GM23248 (cell line): ENCODE measurements at places on chromosomes 4 and X. TPM values are rescaled to one million over a fixed set of nuclear protein-coding genes. Genes with fewer than 3 reads are reported as not detected.

GRCh38 chr4:182697094-182697493 is 220.1 kb downstream of the DCTD start:
- H3K4me1 ChIP-seq, result no peaks in the 10 kb centered on the region
- H3K4me3 ChIP-seq, result no peak overlapping the region
- no peak for DNase-seq
- H3K27ac ChIP-seq, result no peak overlapping the region

Gene CCKAR
- total RNA-seq, result not detected in 2 replicates

GRCh38 chr4:48998440-48998839 is 12.4 kb downstream of the CWH43 start:
- no peak overlapping the region for H3K27ac ChIP-seq
- H3K4me1 ChIP-seq, result no peaks in the 10 kb centered on the region
- DNase-seq, result no peak
- H3K4me3 ChIP-seq, result no peak overlapping the region

Gene PNMA3
- not detected in 2 replicates for total RNA-seq

Gene IL2
- not detected in 2 replicates for total RNA-seq

DNA sequence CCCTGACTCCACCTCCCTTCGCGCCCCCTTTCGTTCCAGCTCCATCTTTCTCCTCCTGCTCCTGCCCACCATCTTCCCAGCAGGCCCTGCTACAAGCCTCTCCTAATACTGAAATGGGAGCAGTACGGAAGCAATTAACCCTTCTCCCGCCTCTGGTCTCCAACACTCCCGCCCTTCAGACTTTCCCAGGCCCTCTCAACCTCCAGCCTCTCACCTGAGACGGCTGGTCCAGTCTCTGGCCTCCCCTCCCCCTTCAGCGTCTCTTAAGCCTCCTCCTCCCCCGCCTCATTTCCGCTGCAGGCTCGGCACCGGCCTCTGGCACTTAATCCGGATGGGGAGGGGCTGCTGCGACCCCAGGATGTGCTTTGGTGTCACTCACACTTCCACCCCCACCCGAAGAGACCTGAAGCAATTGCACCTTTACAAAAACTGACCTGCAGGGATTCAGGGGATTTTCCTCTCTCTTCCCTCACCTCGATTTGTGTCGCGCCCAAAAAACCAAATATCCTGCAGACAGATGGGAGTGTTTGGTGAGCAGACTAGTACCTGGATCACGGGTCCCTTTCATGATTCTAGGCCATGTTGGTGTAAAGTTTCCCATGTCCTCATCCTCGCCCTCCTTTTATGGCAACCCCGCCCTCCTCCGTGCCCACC is 657 bp downstream of the TCEAL8 start:
- peak overlapping the region; percentile 89 for H3K27ac ChIP-seq
- H3K27me3 ChIP-seq, result no peaks in the 10 kb centered on the region
- H3K36me3 ChIP-seq, result 0 out of 2 replicates have a peak, but pooled peaks cover 3% of the 10 kb centered on the region

DNA sequence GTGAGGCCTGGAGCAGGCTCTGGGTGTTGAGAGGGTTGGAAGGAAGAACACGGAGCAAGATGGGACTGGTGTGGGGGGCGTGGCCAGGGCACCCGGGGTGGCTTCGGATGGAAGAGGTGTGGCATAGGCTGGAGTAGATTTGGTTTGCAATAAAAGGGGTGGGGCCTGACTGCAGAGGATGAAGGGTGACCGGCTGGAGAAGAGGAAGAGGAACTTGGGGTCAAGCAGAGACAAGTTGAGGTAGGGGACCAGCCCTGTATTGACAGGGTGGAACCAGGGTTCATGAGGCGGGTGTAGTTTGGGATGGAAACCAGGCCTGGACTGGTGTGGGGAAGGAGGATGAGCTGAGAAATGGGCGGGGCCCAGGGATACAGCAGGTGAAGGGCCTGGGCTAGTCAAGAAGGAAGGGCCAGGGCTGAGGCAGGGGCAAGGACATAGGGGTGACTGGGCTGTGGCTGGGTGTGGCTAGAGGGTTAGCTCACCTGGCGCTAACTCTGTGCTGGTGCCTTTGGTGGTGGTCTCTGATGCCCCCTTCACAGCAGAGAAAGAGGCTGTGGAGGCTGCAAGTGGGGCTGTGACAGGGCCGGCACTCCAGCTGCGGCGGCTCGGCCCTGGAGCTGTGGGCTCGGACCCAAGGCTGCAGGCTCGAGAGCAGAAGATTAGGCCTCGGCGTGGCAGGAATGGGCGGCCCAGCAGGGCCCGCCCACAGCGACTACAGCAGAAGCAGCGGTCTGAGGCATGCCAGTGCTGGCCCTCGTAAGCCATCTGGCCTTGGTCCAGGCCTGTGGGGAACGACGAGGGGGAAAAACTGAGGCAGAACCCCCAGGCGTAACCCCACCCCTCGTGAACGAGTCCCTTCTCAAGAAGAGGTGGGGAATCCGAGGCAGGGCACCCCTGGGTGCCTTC is 5.0 kb downstream of the PLP2 start:
- H3K27ac ChIP-seq, result no peak overlapping the region
- H3K36me3 ChIP-seq, result no peaks in the 10 kb centered on the region
- H3K4me3 ChIP-seq, result no peak overlapping the region
- H3K27me3 ChIP-seq, result no peaks in the 10 kb centered on the region

Gene CFAP299
- 1.1 TPM in 1 of 2 replicates, not detected in the other for total RNA-seq

Gene GSPT2
- 5.2 and 7.8 TPM in 2 replicates for total RNA-seq

GRCh38 chr4:171629182-171629581 is 184.0 kb upstream of the GALNTL6 start:
- no peaks in the 10 kb centered on the region for H3K4me1 ChIP-seq
- no peak for DNase-seq
- H3K36me3 ChIP-seq, result no peaks in the 10 kb centered on the region
- H3K27ac ChIP-seq, result no peak overlapping the region
- no peaks in the 10 kb centered on the region for H3K27me3 ChIP-seq
- no peak overlapping the region for H3K4me3 ChIP-seq

- H3K4me3 ChIP-seq, result no peak overlapping the region
- no peaks in the 10 kb centered on the region; the same call in 1 of the 2 replicates for H3K27me3 ChIP-seq
- H3K36me3 ChIP-seq, result no peaks in the 10 kb centered on the region
- no peaks in the 10 kb centered on the region for H3K4me1 ChIP-seq
- DNase-seq, result no peak
- no peak overlapping the region for H3K27ac ChIP-seq
These were observed 296.2 kb upstream of the FAT1 start for GRCh38 chr4:187019896-187020295.

DNA sequence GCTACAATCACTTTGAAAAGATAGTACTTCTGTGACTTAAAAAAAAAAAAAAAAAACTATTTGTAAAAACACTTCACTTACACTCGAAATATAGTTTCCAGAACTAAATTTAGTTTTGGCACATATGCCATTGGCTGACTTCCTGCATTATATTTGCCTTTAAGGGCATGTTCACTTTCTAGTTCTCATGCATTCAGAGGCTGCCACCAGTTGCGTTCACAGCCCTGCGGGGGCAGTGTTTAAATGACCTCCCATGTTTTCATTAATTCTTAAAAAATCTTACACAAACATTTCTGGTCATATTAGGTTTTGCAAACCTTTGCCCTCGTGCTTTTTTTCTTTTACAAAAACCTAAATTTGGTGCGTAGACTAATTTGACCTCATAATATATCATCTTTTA is 12.4 kb upstream of the ARHGAP6 start:
- no peaks in the 10 kb centered on the region for H3K36me3 ChIP-seq
- no peak overlapping the region for H3K27ac ChIP-seq
- no peak overlapping the region for H3K4me3 ChIP-seq
- H3K4me1 ChIP-seq, result no peaks in the 10 kb centered on the region
- DNase-seq, result peak; percentile 4

- no peaks in the 10 kb centered on the region for H3K4me1 ChIP-seq
- no peak overlapping the region for H3K27ac ChIP-seq
- H3K36me3 ChIP-seq, result peaks cover 5% of the 10 kb centered on the region; the same call in 1 of the 2 replicates
- no peak for DNase-seq
- H3K27me3 ChIP-seq, result no peaks in the 10 kb centered on the region
These were observed 24.4 kb downstream of the PRDM5 start for GRCh38 chr4:120897981-120898719.

DNA sequence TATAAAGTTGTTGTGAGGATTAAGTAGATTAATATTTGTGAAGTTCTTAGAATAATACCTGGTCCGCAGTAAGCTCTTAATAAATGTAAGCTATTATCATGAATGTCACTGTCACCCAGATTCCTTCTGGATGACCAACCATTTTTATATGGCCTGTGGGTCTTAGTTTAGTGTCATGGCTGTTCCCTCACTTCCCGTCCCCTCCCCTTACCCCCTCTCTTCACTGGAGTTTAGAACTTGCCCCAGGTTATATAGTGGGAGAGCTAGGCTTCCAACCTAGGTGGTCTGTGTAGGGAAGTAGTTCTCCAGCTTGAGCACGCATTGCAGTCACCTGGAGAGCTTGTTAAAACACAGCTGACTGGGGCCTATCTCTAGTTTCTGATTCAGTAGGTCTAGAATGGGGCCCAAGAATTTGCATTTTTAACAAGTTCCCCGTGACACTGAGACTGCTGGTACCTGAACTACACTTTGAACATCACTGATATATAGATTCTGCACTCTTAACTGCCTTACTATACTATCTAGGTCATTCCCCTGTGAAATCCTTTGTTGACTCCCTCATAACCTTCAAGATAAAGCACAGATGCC is 66.9 kb upstream of the PLAC1 start:
- H3K36me3 ChIP-seq, result no peaks in the 10 kb centered on the region
- no peak for DNase-seq
- no peak overlapping the region for H3K4me3 ChIP-seq
- H3K27ac ChIP-seq, result no peak overlapping the region
- no peaks in the 10 kb centered on the region for H3K4me1 ChIP-seq

- H3K27ac ChIP-seq, result no peak overlapping the region
- no peaks in the 10 kb centered on the region for H3K36me3 ChIP-seq
- DNase-seq, result no peak
- H3K27me3 ChIP-seq, result no peaks in the 10 kb centered on the region
- H3K4me1 ChIP-seq, result no peaks in the 10 kb centered on the region
These were observed 410.2 kb downstream of the FAM47A start for GRCh38 chrX:33721927-33722326.

- DNase-seq, result no peak
- H3K4me3 ChIP-seq, result no peak overlapping the region
- H3K36me3 ChIP-seq, result no peaks in the 10 kb centered on the region
- no peaks in the 10 kb centered on the region for H3K27me3 ChIP-seq
- 0 out of 2 replicates have a peak, but pooled peaks cover 3% of the 10 kb centered on the region for H3K4me1 ChIP-seq
These were observed 39.0 kb upstream of the CD99 start for GRCh38 chrX:2652106-2652505.

DNA sequence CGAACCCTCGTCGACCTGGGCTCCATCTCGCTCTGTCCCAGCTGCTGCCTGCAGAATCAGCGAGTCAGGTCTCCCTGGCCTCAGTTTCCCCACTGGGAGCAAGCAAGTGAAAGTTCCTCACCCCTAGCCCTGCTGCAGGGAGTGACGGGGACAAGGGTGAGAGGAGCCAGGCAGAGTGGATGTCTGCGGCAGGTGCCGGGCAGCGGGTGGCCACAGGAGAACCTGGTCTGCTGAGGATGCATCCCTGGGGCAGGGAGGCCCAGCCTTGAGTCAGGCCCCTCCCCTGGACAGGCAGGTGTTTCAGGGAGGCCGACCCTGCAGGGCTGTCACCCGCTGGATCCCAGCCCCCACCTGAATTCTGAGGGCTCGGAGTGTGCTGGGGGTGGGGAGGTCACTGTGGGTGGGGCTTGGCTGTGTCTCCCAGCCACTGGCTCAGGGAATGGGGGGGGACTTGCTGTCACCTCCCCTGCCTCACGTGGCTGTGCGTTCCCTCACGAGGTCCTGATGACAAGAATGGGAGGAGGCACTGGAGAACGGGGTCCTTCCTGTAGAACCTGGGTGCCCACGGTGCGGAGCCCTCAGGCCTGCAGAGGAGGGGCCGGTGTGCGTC is 33.2 kb downstream of the LRPAP1 start:
- no peaks in the 10 kb centered on the region for H3K27me3 ChIP-seq
- no peak for DNase-seq
- H3K36me3 ChIP-seq, result no peaks in the 10 kb centered on the region
- no peak overlapping the region for H3K4me3 ChIP-seq
- no peak overlapping the region for H3K27ac ChIP-seq
- H3K4me1 ChIP-seq, result no peaks in the 10 kb centered on the region

Gene MAGEC3
- not detected in 2 replicates for total RNA-seq

Gene CHM
- 19.8 and 22.5 TPM in 2 replicates for total RNA-seq

Gene DMD
- 1.5 and 3.5 TPM in 2 replicates for total RNA-seq

- H3K36me3 ChIP-seq, result no peaks in the 10 kb centered on the region
- peak; percentile 22 for DNase-seq
- H3K4me3 ChIP-seq, result no peak overlapping the region
These were observed 140.4 kb upstream of the GRID2 start for GRCh38 chr4:92163348-92163747.

Gene FGB
- not detected in 2 replicates for total RNA-seq

- DNase-seq, result peak; percentile 53
- no peaks in the 10 kb centered on the region for H3K4me1 ChIP-seq
- no peaks in the 10 kb centered on the region for H3K36me3 ChIP-seq
- H3K27me3 ChIP-seq, result no peaks in the 10 kb centered on the region
- peak overlapping the region; percentile 93 for H3K4me3 ChIP-seq
These were observed 829 bp downstream of the ELOVL6 start for GRCh38 chr4:110197529-110198042.

Gene CT45A2
- total RNA-seq, result not detected in 2 replicates

DNA sequence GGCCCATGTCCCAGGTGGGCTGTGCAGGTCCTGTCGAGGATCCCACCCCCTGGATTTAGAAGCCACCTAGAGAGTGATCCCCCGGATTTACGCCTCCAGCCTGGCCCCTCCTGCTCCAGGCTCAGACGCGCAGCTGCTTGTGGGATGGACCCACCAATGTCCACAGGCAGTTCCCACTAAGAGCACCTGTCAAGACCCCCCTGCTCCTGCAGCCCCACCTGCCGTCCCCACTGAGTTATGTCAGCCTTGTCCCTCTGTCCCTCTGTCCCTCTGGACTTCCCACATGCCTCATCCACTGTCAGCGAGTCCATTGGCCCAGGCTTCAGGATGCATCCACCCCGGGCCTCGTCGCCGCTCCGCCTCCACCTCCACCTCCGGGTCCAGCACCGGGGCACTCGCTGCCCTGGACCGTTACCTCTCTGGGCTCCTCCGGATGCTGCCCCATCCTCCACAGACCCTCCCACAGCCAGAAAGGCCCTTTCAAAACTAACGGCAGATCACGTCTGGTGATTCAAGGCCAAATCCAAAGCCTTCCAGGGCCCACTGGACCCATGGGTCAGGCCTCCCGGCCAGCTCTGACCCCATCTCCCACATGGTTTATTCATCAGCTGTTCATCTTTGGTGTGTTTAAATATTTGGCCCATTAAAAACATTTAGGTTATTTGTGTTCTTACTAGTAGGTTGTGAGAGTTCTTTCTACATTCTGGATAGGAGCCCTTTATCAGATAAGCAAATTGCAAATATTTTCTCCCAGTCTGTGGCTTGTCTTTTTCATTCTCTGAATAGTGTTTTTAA is 28.3 kb downstream of the HTRA3 start:
- no peaks in the 10 kb centered on the region for H3K36me3 ChIP-seq
- no peaks in the 10 kb centered on the region for H3K4me1 ChIP-seq
- no peak overlapping the region for H3K27ac ChIP-seq
- no peaks in the 10 kb centered on the region for H3K27me3 ChIP-seq
- DNase-seq, result no peak
